ENCODE measurements at places on chromosomes 3 and 15. TPM values are rescaled to one million over a fixed set of nuclear protein-coding genes. Genes with fewer than 3 reads are reported as not detected.

DNA sequence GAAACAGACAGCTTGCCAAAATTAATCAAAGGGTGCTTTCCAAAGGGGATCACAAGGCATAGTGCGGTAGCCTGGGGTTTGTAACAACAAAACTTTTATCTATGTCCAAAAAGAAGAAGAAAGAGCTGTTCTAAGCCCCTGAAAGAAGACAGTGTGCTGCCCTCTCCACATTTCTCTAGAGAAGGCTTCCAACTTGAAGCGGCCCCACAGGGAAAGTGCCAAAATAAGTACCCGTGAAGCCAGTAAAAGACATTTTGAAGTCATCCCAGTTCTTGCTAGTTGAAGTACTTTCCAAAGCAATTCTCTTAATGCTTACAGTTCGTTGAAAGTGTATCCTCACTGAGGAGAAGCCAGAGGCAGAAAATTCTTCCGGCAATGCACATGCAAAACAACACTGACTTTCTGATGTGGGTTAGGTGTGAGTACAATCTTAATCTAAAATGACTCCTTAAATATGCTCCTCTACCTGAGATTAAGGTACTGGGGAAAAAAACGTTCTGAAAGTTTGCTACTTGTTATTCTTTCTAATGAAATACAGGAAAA, 21.3 kb downstream of the GPR15 start:
- no peak for DNase-seq

The ISLR gene
- total RNA-seq: 23.4 TPM

- no peak for DNase-seq
Measured at GRCh38 chr3:26984416-26985390, 362.1 kb downstream of the LRRC3B start.

GRCh38 chr15:77410701-77411618, 8.9 kb downstream of the PEAK1 start:
- no peak for DNase-seq

- DNase-seq: no peak
Measured at GRCh38 chr3:120093119-120093910, 932 bp downstream of the GSK3B start.

DNA sequence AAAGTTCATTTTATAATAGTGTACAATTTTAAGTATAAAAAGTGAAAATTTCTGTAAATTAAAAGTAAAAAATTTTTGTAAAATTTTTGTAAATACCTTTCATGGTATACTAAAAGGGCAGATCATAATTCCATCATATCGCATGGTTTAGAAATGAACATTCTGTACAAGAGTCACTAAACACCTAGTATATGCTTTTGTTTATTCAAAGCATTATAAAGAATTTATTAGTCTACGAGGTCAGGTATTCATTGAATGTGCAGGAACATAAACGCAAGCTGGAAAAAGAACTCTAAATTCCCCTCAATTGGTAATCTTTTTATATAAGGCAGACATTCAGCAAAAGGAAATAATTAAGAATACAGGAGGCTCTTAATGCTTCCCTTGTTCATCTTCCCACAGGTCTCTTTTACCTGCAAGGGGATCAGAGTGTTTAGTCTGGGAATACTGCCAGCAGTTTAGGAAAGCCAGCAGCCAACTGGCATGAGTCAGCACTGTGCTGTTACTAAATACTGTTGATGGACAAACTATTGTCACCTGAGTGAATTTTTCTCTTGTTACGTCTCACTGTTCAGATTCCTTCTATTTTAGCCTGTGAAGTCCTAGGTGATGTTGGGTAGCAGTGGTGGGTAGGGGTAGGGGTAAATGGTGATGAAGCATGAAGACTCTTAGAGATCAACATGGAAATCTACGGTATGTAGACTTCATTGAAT, 70.1 kb downstream of the UQCC5 start:
- DNase-seq: no peak

DNA sequence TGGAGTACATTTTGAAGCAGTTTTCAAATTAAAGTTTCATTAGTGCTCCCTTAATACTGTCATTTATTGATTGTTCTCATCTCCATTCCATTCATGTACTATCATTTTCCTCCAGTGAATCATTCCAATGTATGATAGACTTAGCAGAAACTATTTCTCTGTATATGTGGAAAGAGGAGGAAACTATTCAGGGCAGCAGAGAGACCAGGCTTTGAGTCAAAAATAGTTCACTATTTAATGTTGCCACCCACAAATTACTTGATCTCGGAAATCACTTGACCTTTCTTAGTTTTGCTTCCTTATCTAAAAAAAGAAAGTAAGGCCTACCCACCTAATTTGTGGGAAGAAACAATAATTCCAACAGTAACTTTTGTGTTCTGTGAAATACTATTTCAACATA, 610.5 kb upstream of the ZNF385D start:
- DNase-seq: no peak

All from lower leg skin (tissue), 4 donors.